ENCODE measurements at places on chromosomes 7 and 10. TPM values are rescaled to one million over a fixed set of nuclear protein-coding genes. Genes with fewer than 3 reads are reported as not detected.

The UPK3BL1 gene
- 22.5 TPM for total RNA-seq

The TMEM213 gene
- total RNA-seq = 9.8 TPM

The TMEM178B gene
- total RNA-seq = 1.5 TPM

GRCh38 chr7:100352984-100353684, 4.8 kb upstream of the PILRB start:
- no peak for DNase-seq
- H3K27me3 ChIP-seq = no peaks in the 10 kb centered on the region
- no peaks in the 10 kb centered on the region for H3K4me1 ChIP-seq

GRCh38 chr7:45197461-45197860, 39.9 kb downstream of the RAMP3 start:
- H3K27me3 ChIP-seq = peaks cover 100% of the 10 kb centered on the region
- DNase-seq = no peak
- no peaks in the 10 kb centered on the region for H3K36me3 ChIP-seq

DNA sequence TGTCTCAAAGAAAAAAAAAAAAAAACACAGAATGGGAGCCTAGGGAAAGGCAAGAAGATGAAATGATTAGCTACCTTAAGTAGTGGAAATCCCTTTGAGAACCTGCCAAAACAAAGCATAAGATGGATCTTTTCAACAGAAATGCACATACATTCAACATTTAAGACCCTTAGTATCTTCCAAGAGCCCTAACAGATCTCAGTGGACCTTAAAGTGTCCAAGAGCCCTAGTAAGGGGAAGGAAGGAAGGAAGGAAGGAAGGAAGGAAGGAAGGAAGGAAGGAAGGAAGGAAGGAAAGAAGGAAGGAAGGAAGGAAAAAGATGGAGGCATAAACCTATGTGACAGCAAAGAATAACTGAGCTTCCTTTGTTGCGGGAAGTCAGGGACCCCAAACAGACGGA, 11.6 kb upstream of the MACROH2A2 start:
- DNase-seq = no peak
- no peaks in the 10 kb centered on the region for H3K4me1 ChIP-seq
- H3K36me3 ChIP-seq = no peaks in the 10 kb centered on the region
- no peak overlapping the region for H3K4me3 ChIP-seq
- H3K27ac ChIP-seq = no peak overlapping the region

DNA sequence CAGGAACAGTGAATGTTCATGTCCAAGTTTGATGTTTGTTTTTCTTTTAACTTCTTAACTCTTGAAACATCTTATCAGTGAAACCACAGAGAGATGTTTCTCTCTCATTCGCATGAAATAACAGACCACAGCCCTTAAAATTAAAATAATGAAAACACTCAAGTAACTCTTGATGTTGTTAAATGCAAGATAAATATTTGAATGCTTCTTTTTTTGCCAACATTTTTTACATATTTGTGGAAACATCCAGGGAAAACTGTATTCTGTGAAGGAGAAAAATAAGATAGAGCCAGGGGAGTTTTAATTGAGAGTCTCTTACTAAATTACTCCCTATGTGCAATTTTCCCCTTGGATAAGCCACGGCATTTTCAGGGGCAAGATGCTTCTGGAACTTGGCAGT, 361.8 kb upstream of the MGMT start:
- no peaks in the 10 kb centered on the region for H3K36me3 ChIP-seq
- no peaks in the 10 kb centered on the region for H3K27me3 ChIP-seq
- no peak overlapping the region for H3K4me3 ChIP-seq
